Stimulated activated CD8-positive, alpha-beta memory T cell treated with anti-CD3 and anti-CD28 coated beads, Interleukin-4, amount 100 ng/mL, for 24 hours (primary cell): ENCODE measurements at places on chromosomes 3 and 15.

DNA sequence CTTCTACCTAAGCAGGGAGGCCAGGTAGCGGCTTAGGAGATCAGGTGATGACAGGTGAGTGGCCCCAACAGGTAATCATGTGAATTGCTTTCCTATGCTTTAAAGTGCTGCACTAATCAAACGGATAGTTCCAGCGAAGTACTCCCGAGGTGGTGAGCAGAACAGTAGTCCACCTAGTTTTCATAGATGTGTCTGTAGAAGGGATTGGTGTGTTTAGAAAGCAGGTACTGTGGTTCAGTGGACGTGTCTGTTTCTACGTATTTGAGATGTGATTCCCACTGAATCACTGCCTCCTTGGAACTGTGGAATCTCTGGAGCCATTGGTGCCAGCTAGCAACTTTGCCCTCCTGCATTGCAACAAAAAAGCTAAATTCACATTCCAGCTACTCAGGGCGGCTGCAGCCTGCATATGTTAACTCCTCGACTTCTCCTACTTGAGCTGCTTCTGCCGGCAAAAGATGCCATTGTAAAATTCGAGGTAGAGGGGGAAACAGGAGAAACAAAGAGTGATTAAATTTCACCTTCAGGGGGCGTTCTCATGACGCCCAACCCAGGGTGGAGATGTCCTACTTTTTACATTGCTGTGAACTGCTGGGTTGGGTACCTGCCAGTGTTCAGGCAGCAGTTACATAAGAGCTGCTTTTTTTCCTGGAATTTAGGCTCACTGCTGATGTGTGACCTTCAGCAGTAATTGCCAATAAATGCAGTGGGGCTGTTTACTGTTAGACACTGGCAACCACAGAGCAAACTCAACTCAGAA lies 227.3 kb downstream of the ITPR1 start:
- no peak for DNase-seq

- no peak for DNase-seq
Observed at GRCh38 chr3:108590460-108590859, 938 bp downstream of the DZIP3 start.

DNA sequence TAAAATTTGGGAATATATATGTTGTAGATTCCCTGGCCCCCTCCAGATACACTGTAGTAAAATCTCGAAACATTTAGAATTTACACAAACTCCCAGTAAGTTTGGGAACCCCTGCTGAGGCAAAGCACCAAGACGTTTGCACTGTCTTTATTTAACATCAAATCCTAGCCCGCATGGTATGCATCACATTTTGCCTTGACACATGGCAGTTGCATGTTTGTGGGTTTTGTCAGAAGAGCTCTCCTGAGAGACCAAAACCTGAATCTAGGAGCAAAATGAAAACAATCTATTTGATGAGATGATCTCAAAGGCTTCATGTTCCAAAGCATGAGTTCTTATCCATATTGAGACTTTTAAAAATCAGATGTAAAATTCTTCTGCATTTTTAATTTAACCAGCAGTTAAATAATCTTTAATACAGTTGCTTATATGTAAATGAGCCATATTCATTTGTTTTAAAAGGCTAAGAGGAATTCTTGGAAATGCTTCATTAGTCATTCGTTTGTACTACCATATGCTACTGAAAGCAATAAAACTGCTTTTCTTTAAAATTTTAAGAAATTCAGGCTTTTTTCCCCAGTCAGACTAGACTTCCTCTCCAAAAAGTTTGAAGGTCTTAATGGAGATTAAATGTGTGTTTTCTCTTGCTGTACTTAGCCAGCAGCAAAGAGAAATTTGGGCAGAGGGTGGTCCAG lies 105.2 kb upstream of the BOC start:
- DNase-seq, result no peak

DNA sequence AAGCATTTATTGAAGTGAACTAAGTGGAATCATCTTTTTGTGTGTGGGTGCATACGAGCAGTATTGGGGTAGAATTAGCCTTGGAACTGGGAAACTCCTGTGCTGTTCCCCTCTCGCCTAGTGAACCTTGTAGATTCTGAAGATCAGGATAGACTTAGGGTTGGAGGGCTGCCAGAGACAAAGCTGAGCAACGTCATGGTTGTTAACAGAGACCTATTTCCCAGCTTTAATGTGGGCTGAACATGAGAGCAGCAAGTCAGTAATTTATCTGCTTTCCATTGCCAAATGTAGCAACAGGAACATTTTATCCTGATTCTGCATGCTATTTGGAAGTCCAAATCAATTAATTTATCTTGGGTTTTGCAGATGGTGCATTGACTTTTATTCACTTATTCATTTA lies 246.6 kb downstream of the IL20RB start:
- no peak for DNase-seq

DNA sequence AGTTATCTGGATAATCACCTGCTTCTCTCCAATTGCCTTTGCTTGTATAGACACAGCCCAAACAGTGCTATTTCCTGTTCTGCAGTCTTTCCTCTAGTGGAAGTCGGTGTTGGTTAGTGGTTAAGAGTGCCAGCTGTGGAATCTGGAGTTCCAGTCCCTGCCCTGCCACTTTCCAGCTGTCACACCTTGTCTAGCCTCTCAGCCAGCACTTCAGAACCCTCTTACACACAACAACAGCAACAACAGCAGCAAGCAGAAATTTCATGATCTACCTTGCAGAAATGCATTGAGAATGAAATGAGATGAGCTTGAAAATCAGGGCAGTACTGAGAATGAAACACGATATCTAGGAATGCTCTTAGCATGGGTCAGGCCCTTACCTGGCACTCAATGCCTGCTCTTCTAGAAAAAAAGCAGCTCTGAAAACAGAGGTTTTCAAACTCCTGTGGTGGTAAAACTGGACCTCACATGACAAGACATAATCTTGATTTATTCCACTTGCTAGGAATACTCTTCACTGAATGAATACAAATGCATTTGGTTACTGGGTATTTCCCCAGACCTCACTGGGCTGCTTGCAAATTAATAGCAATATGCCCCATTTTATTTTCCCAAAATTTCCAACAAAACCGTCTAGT lies 3.3 kb upstream of the WNT5A start:
- no peak for DNase-seq

DNA sequence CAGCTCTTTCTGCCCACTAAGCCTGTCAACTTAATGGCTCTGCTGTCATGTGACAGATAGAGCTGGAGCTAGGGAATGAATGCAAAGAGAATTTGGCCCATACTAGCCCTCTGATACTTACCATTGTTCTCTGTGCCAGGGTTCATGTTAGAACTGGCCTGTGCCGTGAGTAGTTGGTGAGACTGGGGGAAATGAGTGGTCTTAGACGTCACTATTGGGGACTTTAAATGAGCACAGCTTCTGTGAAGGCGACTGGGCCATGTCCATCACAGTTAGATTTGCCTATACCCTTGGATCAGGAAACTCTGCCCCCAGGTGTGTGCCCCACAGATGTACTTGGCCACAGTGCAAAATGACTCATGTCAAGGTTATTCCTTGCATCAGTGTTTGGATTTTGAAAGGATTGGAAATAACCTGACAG lies 124.9 kb downstream of the PTPRG start:
- DNase-seq, result no peak

DNA sequence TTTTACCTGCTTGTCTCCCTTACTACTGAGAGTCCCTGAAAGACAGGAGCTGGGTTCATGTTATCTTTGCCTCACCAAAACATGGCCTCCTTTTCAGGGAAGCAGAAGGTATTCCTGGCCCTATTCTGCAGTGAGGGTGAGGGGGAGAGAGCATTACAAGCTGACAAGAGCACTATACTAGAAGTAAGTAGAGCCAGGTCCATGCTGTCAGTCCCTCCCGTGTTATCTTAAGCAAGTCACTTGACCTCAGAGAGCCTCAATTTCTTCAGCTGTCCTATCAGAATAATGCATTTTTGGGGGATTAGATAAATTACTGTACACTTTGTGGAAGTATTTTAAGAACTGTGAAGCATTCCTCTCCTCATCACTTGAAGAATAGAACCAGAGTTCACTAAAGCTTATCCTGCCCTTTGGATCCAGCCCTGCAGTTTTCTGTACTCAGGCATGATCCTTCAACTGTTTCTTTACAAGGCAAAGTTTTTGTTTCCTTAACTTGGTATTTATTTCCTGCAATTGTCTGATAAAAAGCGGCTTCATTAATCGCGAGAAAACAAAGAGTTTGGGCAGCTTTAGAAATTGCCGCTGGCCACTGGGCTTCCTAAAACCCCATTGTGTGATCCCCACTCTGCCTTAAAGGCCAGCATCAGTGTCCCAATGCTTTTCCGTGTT lies 213.9 kb downstream of the CDIN1 start:
- DNase-seq, result no peak

- DNase-seq, result no peak
Observed at GRCh38 chr15:50484781-50485180, 60.6 kb downstream of the USP8 start.

- DNase-seq, result no peak
Observed at GRCh38 chr3:100072326-100073048, 41.8 kb downstream of the FILIP1L start.

DNA sequence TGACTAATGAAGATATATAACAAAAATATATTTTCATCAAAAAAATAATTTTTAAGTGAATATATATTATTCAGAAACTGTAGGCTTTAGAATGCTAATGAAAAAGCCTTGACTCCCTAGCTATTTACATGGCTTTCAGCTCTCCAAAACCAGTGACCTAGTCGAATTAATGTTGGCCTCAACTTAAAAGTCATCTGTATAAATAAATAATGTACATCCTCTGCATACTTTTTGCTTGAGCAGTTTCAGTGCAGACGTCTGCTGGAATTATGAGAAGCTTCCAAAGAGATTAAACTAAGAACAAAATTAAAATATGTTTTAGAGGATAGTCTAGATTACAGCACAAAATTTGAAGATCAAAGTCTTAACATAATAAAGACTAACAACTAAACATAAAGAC lies 520.4 kb upstream of the ALCAM start:
- no peak for DNase-seq

DNA sequence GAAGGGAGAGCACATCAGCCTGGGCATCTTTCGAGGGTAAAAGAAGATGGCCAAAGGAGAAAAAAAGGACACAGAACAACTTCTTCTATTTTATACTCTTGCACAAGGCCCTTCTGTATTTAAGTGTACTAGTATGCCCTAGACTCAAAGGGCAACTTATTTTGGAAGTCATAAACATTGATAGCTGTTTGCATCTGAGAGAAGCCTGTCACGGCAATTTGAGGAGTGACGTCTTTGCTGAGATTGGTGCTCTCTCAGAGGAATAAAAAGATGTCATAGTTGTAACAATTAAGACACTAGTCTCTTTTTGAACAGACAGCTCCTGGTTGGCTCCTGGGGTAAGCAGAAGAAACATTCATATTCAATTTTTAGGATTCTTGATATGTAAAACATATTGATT lies 260.4 kb upstream of the TTC14 start:
- DNase-seq, result no peak

GRCh38 chr3:134846911-134847317 lies 51.9 kb downstream of the EPHB1 start:
- DNase-seq, result no peak

DNA sequence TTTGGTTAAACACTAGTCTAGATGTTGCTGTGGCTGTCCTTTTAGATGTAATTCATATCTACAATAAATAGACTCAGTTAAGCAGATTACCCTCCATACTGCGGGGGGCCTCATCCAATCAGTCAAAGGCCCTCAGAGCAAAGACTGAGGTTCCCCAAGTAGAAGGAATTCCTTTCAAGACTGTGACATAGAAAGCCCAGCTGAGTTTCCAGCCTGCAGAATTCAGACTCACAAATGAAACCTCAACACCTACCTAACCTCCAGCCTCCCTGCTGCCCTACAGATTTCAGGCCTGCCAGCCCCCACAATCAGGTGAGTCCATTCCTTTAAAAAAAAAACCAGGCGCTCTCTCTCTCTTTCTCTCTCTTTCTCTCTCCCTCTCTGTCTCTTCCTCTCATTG lies 73.6 kb upstream of the NSMCE3 start:
- DNase-seq, result no peak

DNA sequence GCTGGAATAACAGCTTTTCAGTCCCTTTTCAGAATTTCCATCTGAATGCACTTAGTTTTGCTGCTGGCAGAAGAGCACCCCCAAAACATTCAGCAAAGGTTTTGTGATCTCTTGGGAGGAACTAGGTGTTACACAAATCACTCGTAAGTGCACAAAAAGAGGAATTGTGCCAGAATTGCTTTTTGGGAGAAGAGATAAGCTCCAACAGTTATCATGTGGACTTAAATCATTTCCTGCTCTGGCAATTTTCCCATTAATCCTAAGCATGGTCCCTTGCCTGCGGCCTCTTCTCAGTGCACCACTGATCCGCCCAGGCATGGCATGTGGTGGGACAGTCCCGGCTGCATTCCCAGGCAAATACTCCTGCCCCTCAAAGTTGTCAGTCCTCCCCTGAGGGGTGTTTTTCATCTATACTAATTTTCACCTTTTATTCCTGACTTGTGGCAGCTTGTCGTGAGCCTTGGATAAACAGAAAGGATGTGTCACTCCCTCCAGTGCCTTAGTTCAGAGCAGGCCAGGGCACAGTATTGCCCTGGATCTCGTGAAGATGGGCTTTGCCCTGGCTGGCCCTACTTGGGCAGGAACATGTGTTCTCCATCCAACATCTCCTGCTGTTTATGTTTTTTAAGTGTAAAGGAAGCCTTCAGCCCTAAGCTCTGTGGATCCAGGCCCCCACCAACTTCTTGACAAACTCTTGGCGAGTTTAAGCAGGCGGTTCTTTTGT lies 44.6 kb upstream of the VILL start:
- DNase-seq, result no peak

DNA sequence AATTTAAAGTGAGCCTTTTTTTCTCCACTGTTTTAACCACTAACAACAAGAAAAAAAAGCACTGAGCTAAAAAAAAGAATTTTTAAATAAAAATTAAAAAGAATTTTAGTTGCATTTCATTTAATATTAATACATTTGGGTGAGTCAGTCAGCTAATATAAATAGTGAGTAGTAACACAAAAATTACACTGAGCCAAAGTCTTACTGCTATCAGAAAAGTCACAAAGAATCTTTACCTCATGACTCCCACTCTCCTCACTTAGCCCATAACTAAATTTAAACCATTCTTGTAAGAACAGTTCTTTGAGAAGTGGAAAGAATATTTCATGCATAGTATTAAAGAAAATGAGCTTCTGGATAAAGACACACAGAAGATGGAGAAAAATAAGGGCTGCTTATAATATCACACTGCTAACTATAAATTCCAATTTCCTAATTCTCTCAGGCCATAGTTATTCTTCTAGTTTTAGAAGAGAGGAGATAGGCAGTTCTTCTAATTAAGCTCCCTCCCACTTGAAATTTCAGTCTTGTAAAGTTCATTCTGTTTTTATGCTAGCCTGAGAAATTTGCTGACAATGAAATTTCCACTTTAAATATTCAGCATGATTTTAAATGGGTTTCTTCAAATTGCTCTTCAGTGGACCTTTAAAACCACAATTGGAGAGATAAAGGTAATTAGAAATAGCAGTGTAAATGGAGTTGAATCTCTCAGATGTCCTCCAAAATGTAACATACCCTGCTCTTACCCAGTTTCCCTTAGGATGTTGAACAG lies 17.6 kb downstream of the SHQ1 start:
- DNase-seq, result no peak

DNA sequence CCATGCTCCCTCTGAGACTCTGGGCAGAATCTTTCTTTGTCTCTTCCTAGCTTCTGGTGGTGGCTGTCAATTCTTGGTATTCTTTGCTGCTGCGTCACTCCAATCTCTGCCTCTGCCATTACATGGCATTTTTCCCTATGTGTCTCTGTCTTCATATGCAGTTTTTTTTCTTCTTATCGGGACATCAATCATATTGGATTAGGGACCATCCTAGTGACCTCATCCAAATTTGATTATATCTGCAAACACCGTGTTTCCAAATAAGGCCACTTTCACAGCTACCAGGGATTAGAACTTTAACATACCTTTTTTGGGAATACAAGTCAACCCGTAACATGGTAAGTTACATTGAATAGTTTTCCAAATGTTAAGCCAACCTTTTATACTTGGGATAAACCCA lies 358.2 kb upstream of the FRG2C start:
- no peak for DNase-seq
